ENCODE measurements at places on chromosomes 1 and 21. TPM values are rescaled to one million over a fixed set of nuclear protein-coding genes. Genes with fewer than 3 reads are reported as not detected.

Gene RNF186
- polyA plus RNA-seq: not detected

Gene MLLT11
- polyA plus RNA-seq: 4.2 TPM

Gene SDC3
- polyA plus RNA-seq: not detected

Gene HRNR
- polyA plus RNA-seq: not detected

Gene RGS5
- 1.8 TPM for polyA plus RNA-seq

Gene TMEM79
- 4.9 TPM for polyA plus RNA-seq

Gene CR1L
- not detected for polyA plus RNA-seq

Measured in CD4-positive, CD25-positive, alpha-beta regulatory T cell (primary cell).